ENCODE measurements at places on chromosomes 6 and 20.

DNA sequence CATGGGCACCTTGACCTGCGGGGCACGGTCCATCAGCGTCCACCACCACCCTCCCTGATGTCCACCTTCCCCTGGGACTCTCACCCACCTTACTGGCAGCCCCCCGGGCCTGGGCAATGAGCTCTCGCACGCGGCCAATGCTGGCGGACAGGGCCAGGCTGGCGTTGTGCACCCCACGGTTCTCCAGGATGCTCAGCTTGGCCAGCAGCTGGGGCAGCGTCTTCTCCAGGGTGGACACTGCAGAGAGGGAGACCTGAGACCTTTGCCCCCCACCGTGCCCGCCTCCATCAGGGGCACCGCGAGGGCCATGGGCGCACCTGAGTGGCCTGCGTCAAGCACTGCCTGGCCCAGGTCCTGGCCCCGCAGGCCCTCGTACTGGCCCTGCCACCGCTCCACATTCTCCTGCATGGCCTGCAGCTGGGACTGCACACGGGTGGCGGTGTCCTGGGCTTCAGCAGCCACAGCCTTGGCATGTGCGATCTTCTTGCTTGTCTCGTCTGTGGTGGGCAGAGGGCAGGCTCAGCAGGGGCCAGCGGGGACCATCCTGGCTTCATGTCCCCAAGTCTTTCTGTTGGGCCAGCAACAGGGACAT is 12.0 kb downstream of the ADRM1 start:
- no peak for DNase-seq

GRCh38 chr6:88482465-88482864 is 316.3 kb upstream of the CNR1 start:
- DNase-seq = no peak

DNA sequence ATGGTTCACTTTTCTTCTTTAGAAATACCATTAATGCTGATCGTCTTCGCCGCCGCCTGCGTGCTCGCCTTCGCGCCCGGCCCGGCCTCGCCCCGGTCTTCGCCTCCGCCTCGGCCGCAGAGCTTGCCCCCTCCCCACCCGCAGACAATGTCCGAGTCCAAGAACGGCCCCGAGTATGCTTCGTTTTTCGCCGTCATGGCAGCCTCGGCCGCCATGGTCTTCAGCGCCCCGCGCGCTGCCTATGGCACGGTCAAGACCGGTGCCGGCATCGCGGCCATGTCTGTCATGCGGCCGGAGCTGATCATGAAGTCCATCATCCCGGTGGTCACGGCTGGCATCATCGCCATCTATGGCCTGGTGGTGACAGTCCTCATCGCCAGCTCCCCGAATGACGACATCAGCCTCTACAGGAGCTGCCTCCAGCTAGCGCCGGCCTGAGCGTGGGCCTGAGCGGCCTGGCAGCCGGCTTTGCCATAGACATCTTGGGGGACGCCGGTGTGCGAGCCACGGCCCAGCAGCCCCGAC is 4.8 kb upstream of the PRPH2 start:
- no peak for DNase-seq

- DNase-seq = no peak
Observed at GRCh38 chr6:132161283-132161682, 210.1 kb upstream of the CCN2 start.

DNA sequence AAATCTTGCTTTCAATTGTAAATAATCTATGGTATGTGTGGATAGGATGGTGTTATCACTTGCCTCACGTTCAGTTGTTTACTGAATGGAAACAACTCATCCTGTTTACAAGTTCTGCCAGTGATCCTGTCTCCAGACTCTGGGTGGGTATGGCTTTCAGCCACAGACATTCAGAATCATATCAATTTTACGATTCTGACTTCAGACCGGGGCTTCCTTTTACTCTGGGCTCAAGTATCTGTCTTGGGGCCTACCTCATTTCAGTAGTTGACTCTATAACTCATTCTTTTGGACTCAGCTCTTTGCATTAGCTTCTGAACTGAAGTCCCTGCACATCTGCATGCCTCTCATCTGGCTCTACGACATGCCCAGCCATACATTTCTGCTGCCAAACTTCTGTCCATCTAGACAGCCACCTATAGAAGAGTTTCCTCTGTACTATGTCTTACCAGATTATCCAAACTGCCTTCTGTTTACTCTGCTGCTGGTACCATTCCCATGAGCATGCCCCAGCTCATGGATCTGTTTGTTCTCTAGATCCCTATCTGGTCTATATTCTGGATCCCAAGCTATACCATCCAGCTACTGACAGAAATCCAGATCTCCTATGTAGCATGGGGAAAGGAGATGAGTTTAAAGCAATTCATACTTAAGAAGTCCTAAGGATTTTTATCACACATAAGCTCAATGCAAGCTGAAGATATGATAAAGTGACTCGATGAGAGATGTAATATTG is 34.3 kb downstream of the FYN start:
- no peak for DNase-seq

- DNase-seq = peak; percentile 82
Observed at GRCh38 chr20:7959484-7959883, 19.2 kb upstream of the HAO1 start.

GRCh38 chr6:41626917-41627316 is 11.4 kb upstream of the MDFI start:
- DNase-seq = no peak
